ENCODE measurements at places on chromosomes 12 and 14. TPM values are rescaled to one million over a fixed set of nuclear protein-coding genes. Genes with fewer than 3 reads are reported as not detected.

DNA sequence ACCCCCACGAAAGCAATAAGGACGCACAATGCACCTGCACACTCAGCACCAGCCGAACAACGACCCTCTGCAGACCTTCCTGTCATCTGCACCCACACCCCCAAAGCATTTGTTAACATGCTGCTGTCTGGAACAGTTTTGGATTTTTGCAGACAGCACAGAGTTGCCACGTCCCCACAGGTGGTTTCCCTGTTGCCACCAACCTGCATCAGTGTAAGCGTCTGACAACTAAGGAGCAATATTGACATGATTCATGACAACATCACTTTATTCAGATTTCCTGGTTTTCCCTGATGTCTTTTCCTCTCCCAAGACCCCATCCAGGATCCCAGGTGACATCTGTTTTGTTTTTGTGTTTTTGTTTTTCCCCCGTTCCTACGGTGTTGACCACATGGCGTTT, 150.7 kb upstream of the C14orf180 start:
- DNase-seq: no peak

- no peak for DNase-seq
These were observed 131.7 kb upstream of the ATP2B1 start for GRCh38 chr12:89840162-89840922.

The CDC42BPB gene
- total RNA-seq: 102 TPM

DNA sequence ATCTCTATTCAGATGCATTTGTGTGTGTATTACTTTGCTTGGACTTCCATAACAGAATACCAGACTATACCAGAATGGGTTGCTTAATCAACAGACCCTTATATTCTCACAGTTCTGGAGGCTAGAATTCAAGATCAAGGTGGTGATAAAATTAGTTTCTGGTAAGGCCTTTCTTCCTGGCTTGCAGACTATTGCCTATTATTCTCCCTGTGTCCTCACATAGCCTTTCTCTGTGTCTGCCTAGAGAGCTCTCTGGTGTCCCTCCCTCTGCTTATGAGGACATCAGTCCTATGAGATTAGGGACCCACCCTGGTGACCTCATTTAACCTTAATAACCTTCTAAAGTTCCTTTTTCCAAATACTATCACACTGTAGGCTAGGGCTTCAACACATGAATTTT, 106.0 kb downstream of the FAR2 start:
- no peak for DNase-seq

DNA sequence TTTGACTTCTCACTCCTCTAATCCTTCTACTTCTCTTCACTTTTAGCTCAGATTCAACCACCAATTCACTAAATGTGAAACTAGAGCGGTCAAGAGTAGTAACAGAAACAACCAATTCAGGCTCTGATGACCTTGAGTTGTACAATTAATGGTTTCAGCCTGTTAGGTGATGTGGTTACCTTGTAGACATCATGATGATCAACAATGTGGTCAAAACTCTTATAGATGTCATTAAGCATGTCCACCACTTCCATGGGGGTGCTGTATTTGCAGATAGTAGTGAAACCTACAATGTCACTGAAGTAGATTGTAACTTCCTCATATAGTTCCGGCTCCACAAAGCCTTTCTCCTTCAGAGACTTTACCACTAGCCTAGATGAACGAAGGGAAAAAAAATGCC, 54.1 kb upstream of the PLBD1 start:
- no peak for DNase-seq

DNA sequence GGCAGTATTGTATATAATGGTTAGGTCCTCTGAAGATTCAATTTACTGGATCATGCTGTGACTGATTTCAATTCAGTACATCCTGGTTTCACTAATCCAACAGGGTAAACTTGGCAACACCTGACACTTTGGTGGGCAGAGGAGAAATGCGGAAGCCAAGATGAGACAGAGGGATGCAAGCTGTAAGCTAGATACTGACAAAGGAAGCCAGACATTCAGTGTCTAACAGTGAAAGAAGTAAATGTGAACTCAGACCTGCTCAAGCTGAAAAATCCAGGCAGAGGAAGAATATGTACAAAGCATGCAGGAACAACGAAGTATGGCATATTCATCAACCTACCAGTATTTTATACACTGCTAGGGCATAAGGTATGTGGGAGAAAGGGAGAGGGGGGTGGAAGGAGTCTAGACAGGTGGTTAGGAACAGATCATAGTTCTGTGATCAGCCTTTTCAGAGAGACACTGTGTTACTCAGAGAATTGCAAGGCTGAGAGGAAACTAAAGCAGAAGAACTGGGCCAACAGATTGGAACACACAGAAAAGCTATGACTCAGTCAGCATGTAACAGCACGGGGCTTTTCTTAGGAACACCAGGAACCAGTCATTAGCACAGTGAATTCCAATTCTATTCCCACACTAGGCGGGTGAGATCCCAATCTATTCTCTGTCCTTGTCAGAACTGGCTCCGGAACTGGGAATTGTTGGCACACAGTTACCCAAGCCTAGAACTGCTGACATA, 40.3 kb downstream of the NELL2 start:
- no peak for DNase-seq

The KCNA1 gene
- total RNA-seq: not detected

DNA sequence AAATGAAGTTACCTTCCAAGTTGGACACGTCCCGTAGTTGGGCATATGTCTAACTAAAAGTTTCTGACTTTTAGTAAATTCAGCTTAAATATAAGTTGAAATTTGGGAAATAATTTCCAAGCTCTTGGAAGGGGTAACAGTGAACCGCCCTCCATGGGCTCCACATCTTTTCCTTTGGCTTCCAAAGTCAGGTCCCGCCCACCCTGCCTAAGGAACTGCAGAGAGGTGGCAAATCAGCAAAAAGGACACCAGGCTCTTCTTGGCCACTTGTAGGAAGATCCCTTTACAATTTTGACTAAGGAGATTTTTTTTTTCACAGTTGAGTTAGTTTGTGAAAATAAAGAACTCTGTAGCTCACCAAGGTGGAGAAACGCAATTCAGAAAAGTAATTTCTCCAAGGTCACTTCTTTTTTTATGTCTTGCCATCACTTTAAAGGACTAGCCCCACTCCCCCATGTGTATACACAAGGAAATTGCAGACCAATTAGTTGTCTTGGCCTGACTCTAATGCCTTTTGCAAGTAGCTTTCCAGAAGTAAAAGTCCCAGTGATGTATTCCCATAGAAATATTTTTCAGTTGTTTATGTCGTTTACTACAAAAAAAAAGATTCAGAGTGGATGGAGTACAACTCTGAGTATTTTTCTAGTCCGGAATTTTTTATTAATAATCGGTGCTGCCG, 181.2 kb downstream of the PELI2 start:
- no peak for DNase-seq

- peak; percentile 84 for DNase-seq
These were observed 25.9 kb upstream of the CRIP2 start for GRCh38 chr14:105448706-105449111.

The MYF6 gene
- total RNA-seq: not detected

GRCh38 chr12:104665296-104665695, 208.5 kb downstream of the CHST11 start:
- DNase-seq: no peak

- no peak for DNase-seq
These were observed 565 bp downstream of the SPRYD3 start for GRCh38 chr12:53078425-53079225.

GRCh38 chr12:52517888-52518287, 2.3 kb downstream of the KRT5 start:
- DNase-seq: no peak

GRCh38 chr14:54555651-54556050, 11.3 kb upstream of the SAMD4A start:
- DNase-seq: no peak

GRCh38 chr12:121448771-121449315, 48.9 kb downstream of the RNF34 start:
- DNase-seq: no peak

The OR4E2 gene
- total RNA-seq: not detected

GRCh38 chr12:8034802-8035201, 2.3 kb downstream of the FOXJ2 start:
- DNase-seq: no peak

DNA sequence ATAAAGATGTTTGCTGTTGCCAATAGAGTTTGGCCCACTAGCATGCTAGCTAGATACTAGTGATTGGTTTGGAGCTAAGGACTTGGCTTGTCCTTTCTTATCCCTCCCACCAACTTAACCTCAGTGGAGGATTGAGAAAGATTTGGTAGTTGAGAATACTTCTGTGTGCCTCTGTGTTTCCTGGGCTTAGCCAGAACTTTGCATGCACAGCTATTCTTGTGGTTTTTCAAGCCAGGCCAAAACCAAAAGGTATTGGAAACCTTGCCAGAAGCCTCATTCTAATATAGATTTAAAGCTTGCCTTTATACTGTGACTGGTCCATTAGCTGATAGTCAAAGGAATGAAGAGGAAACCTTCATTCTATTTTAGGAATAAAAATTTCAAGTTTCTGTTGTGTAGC, 188.5 kb downstream of the CCDC91 start:
- DNase-seq: no peak

The RTL1 gene
- total RNA-seq: not detected

DNA sequence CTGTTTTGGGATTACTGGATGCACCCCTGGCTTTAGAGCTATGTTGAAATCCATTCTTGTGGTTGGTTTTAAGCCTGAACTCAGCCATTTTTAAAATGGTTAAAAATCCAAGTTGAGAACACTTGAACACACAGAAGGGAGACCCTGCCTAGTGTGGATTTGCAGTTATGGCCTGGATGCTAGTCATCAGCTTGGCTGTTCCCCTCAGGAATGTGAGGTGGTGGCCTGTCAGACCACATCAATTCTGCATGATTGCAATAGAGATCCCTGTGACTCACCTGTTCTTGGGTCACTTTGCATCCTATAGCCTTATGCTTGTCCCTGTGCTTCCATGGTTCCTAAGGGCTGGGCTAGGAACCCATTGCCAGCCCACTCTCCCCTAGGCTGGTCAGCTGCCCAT, 454.1 kb downstream of the ATP23 start:
- DNase-seq: no peak

GRCh38 chr14:63752449-63753169, 24.7 kb upstream of the SGPP1 start:
- DNase-seq: no peak

The NUDT14 gene
- total RNA-seq: 59.1 TPM

The DPF3 gene
- 0.90 TPM for total RNA-seq

DNA sequence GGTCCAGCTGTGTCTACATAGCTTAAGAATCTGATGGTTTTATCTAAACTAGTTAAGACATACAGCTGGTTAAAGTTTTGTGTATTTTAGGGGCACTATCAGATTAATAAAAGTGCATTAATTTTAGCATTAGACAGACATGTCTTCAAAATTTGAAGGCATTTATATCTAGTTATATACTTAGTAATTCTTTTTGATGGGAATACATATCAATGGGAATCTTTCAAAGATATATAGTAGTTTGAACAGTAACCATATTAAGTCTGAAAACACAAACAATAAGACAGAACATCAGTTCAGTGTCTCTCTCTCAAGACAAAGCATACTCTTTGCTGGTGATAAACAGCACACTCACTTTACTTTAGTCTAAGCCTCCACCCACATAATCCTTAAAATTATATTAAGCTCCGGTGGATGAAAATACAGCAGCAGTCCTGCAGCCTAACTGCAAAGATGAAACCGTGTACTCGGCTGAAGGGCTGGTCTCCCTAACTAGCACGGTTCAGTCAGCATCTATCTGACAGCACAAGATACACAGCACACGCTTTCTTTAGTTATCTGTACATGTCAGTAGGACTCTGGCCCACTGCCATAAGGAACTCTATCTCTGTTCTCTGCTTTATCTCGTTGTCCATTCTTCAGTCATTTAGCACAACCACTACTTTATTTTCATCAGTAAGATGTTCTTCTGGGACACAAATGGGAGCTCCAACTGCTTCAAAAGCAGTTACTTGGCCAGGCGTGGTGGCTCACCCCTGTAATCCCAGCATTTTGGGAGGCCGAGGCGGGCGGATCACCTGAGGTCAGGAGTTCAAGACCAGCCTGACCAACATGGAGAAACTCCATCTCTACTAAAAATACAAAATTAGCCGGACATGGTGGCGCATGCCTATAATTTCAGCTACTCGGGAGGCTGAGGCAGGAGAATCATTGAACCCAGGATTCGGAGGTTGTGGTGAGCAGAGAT, 80.5 kb downstream of the MED13L start:
- no peak for DNase-seq

The HOXC10 gene
- total RNA-seq: not detected

- DNase-seq: no peak
These were observed 30.8 kb downstream of the P2RX2 start for GRCh38 chr12:132649226-132649945.

DNA sequence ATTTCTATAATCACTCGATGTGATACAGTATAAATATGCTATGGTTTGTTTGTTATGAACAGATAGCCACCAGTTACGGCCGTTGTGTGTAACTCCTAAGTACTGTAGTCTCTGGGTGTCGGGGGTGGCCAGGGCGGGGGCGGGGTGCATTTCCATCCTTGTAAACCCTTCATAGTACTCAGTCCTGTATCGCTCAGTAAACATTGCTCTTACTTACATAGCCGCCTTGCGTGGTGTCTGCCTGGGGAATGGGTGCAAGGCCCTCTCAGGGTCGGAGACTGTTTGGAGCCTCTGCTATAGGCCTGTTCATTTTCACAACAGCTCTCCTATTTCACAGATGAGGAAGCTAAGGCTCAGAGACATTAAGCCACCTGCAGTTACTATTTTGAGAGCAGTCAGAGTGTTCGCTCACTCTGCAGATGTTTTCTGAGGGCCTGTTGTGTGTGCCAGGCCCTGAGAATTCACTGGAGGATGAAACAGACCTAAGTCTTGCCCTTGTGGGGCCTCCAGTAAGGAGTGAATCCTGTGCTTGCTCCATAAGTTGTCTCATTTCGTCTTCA, 42.5 kb downstream of the JDP2 start:
- DNase-seq: no peak

GRCh38 chr14:41607966-41608663, 1.4 kb downstream of the LRFN5 start:
- DNase-seq: no peak

The CD163 gene
- 234 TPM for total RNA-seq

- no peak for DNase-seq
These were observed 64.2 kb downstream of the MBIP start for GRCh38 chr14:36256126-36256801.

DNA sequence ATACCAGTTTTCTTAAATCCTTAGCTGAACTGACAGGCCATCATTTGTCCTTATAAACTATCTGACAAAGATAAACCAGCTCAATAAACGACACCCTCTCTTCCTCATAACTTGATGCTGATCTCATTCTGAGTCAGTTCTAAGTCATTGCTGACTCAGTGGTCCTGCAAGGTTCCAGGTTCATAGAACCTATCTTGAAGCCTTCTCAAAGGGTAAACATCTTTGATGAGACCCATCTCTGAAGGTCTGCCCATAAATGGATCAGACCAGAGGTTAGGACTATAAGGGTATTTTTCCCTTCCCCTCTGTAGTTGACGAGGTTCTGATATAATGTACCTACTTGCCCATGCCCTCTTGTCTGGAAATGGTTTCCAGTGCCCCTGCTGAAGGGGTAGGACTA, 11.9 kb downstream of the NAA25 start:
- no peak for DNase-seq
